ENCODE measurements at places on chromosomes 7 and 10.

- DNase-seq = no peak
Observed at GRCh38 chr10:351770-352334, 216.6 kb downstream of the ZMYND11 start.

GRCh38 chr10:69107699-69108098 is 16.3 kb upstream of the VPS26A start:
- DNase-seq = no peak

DNA sequence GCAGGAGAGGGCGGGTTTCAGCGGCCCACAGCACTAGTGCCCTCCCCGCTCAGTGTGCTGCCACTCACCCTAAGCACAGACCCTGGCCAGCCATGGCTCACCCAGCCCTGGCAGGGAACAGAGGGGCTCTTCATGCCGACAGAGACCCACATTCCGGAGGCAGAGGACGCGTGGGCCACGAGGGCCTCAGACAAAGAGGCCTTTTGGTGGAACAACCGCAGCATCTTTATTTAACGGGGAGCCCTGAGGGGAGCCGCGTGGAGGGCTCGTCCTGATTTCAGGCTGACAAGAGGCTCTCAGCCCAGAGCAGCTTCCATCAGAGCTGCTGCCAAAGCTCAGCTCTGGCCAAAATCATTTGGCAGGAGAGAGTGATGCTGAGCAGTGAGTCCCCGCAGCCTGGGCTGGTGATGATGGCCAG is 127.8 kb downstream of the SH3PXD2A start:
- DNase-seq = no peak

DNA sequence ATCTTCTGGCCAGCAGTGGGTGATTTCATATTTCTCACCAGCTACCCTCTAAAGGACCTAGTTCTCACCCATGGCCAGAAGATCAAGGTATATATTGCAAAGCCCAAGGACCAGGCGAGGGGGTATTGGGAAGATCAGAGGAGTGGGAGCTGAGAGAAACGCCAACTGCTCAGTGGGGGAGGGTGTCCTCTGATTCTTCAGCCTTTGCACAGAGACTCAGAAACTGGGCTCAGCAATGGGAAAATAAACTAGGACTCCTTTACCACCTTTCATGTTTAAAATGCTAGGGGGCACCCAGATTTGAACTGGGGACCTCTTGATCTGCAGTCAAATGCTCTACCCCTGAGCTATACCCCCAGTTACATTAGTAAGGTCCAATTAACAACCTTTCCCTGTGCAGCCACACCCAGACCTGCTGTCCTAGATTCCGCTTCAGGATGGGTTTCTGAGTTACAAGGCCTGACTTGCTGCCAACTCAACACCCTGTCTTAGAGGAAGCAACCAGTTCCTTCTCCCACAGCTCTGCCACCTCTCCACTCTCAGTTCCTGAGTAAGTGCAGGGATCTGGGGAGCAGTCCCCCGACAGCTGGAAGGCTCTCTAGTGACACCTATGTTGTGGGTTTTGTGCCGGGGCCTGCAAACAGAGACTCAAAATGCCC is 93.5 kb downstream of the ZNF783 start:
- DNase-seq = no peak

DNA sequence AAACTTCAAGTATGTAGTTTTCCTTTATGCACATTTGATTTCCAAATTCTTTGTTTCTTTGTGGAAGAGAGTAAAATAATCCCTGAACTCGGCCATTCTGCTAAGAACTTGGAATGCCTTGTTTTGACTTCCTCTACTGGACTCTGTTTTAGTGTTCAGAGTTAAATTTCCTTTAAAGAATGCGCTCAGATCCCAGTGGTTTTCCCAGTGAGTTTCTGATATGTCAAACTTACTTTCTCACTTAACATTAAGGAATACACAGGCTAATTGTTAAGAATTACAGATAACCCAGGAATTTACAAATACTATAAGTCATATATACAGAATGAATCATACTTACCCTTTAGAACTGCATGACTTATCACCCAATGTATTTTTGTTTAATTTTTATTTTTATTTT is 1067.6 kb upstream of the CELF2 start:
- no peak for DNase-seq

DNA sequence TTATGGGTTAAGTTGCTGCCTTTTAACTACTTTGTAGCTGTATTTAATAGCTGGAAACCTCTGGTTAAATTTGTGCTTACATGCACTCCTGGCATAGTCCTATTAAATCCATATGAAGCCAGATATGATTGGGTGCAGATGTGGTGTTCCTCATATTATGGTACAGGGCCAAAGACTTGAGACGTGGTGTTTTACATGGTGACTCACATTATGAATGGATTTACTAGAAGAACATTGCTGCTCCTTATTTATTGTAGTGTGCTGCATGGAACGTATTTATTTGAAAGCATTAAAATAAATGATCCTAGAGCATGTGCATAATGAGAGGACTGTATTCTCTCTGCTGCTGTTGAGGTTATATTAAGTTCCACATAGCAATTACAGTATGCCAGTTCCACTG is 224.1 kb downstream of the SLC25A13 start:
- DNase-seq = no peak

Measured in SJSA1 (cell line).